ENCODE measurements at places on chromosomes 1 and 21. TPM values are rescaled to one million over a fixed set of nuclear protein-coding genes. Genes with fewer than 3 reads are reported as not detected.

The UMODL1 gene
- 0.29 TPM for total RNA-seq

The NBPF4 gene
- total RNA-seq, result 0.66 TPM

The RAD54L gene
- total RNA-seq, result 0.22 TPM

The NHLH1 gene
- total RNA-seq, result 0.14 TPM

The CHRM3 gene
- under 0.01 TPM for total RNA-seq

The IFI44L gene
- total RNA-seq, result 1.3 TPM

The RNF186 gene
- not detected for total RNA-seq

The RGS8 gene
- not detected for total RNA-seq

The FAAH gene
- total RNA-seq, result 0.72 TPM

The LAPTM5 gene
- total RNA-seq, result not detected

The RBM11 gene
- not detected for total RNA-seq

The DYNLT5 gene
- not detected for total RNA-seq

The MFAP2 gene
- 63.1 TPM for total RNA-seq

The JAM2 gene
- 0.72 TPM for total RNA-seq

The AGBL4 gene
- total RNA-seq, result not detected

The F3 gene
- total RNA-seq, result 346 TPM

The FLG2 gene
- not detected for total RNA-seq

Data from placental pericyte (primary cell).